KBM-7 (cell line): ENCODE measurements at places on chromosomes 1 and 21.

- DNase-seq = no peak
These were observed 22.4 kb upstream of the ARHGAP29 start for GRCh38 chr1:94259635-94260289.

DNA sequence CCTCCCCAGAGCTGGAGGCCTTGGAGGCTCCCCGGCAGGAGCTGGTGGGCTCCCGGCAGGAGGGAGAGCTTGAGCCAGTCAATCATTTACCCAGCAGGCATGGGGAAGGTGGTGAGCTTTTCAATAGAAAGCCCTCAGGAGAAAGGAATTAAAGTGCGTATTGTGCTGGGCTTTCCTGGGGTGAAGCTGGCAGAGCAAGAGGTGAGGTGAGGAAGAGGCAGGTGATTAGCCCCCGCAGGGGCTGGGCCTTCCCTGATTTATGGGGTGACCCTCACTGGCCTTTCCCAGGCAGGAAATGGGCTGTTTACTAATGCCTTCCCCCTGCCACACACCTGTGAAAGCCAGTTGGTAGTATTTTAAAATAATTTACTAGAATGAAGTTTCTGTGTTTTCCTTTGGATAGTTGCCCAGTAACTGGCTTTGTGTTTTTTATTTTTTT, 25.8 kb downstream of the CLDN14 start:
- DNase-seq = no peak

DNA sequence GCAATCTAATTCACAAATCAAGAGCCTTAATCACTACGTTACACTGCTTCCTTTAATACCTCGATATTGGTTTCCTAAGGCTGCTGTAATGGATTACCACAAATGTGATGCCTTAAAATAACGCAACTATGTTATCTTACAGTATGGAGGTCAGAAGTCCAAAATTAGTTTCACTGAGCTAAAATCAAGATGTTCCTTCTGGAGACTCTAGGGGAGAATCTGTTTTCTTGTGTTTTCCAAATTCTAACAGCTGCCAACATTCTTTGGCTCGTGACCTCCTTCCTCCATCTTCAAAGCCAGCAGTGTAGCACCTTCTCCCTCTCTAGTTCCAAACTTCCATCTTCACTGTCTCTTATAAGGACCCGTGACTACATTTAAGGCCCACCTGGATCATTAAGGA, 335.0 kb upstream of the NFIA start:
- no peak for DNase-seq

GRCh38 chr1:97505816-97506215, 415.0 kb downstream of the DPYD start:
- DNase-seq = no peak

GRCh38 chr1:191419842-191420241, 738.4 kb upstream of the RGS18 start:
- DNase-seq = no peak

- DNase-seq = no peak
These were observed 68.0 kb downstream of the RUNX3 start for GRCh38 chr1:24861821-24862727.

GRCh38 chr1:75514270-75514669, 96.6 kb downstream of the SLC44A5 start:
- DNase-seq = no peak

DNA sequence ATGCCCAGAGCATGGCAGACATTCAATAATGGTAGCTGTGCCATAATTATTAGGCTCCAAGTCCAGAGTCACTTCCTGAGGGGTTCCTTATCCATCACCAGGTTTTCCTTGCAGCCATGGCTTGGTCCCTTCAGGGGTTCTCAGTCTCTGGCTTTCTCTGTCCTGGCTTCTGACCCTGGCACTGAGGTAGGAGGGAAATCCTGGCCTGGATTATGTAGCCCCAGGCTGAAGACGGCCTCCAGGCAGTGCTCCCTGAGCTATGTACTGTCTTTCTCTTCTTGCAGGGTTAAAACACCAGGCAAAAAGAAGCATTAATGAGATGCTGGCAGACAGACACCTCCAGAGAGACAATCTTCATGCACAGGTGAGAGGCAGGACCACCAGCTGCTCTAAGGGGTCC, 9.5 kb upstream of the PADI3 start:
- DNase-seq = peak; percentile 78

- DNase-seq = no peak
These were observed 17.0 kb downstream of the FAM151A start for GRCh38 chr1:54606096-54606989.

- DNase-seq = no peak
These were observed 167.2 kb downstream of the TRABD2B start for GRCh38 chr1:47830021-47830420.

DNA sequence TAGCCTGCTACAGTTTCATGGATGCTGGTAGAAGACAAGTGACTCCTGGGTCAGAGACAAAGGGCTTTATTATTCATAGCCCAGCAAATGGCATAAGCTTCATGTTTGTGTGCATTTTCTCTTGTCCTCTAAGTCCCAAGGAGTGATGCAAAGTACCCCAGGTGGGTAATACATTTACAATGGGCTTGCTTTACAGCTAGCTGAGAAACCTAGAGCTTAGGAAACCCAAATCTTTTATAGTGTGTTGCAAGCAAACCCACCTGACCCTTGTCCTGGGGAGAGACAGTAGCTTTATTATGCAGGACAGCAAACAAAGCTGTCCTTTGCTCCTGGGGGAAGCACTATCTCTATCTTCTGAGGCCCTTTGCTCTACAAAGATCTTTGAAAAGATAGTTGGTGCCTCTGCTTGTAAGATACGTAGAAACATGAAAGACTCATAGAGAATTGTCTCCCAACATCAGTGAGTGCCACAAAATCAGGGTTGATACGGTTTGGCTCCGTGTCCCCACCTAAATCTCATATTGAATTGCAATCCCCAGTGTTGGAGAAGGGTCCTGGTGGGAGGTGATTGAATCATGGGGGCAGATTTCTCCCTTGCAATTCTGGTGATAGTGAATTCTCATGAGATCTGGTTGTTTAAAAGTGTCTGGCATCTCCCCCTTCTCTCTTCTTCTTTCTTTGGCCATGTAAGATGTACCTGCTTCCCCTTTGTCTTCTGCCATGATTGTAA, 315.8 kb upstream of the USP24 start:
- DNase-seq = no peak

GRCh38 chr1:198560161-198560560, 19.7 kb upstream of the ATP6V1G3 start:
- DNase-seq = peak; percentile 61

DNA sequence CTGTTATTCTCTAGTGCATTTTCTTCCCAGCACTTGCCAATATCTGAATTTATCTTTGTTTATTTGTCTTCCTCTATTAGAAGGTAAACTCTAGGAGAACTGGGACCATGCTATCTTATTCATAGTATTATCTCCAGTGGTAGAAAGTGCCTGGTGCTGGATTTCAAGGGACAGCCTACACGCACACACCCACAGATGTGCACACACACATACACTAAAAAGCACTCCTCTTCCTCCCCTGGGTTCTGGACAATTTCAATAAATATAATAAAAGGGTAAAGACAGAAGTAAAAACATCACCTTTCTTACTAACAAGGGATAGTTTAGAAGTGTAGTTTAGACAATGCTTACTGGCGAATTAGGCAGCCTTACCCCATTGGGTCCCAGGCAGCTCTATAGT, 28.5 kb upstream of the USP24 start:
- no peak for DNase-seq

DNA sequence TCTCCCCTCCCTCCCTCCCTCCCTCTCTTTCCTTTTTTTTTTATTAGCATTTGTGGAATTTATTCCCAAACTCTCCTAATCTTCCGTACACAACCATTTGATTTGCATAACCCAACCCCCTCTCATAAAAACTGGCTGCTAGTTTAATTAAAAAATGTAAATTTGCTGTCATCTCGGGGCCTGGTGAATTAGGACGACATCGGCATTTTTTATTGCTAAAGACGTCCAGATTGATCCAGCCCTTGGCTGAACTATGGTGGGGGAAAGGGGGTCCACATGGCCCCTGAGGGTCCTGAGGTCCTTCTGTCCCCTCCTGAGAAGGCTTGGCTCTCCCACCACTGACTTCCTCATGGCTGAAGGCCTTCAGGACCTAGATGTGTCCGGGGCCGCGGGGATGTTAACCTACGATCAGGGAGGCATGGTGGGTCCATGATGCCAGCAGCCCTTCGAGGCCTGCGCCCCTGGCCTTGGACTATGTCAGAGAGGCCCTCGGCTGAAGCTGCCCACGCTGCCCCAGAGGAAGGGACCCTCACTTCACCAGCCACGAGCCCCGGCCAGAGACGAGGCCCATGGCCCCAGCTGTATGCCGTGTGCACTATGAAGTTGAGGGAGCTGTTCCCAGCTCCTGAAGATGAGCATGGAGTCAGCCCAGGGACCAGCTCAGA, 105.2 kb downstream of the CASZ1 start:
- DNase-seq = no peak

GRCh38 chr1:178976541-178976940, 49.2 kb upstream of the FAM20B start:
- no peak for DNase-seq

DNA sequence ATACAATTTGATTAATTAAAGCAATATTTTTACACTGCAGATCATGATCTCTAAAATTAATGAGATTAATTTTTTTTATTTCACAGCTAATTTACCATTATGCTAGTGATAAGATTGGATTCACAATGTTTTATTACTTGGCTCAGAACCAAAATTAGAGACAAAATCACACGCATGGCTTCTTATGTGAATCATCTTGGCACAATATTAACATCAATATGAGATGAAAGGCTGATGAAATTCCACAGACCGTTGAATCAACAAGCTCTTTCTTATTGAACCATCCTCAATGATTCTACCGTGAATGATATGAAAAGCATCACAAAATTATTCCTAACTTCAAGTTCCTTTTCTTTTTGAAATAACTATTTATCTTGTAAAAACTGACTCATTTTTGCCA, 544.9 kb downstream of the KCNT2 start:
- DNase-seq = no peak
